ACHN (cell line): ENCODE measurements at places on chromosomes 1 and 21.
A peak's percentile ranks its signal among the peaks of the same experiment; 100 is the strongest.

GRCh38 chr1:229107304-229107815 lies 163.6 kb upstream of the RAB4A start:
- DNase-seq = no peak

GRCh38 chr1:224632921-224633321 lies 16.8 kb downstream of the CNIH3 start:
- peak; percentile 16 for DNase-seq

DNA sequence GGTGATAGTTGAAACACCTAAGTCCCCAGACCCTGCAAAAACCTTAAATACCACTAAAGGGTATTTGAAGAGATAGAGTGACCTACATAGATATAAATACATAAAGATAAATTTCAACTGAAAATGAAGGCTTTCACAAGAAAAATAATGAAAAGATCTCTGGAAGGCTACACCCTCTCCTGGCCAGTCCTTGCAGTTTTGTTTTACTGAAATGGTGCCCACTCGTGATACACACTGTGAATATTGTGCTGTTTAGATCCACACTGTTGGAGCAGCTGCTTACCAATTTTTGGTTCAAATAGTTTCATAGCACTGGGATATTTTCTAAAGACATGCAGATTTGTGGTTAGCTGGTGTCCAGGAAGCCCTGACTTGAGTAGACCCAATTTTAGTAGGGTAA lies 31.5 kb upstream of the RNF187 start:
- peak; percentile 35 for DNase-seq

GRCh38 chr1:26787381-26787705 lies 407 bp upstream of the PIGV start:
- no peak for DNase-seq

GRCh38 chr1:78690516-78690915 lies 40.9 kb downstream of the IFI44 start:
- DNase-seq = no peak

- peak; percentile 67 for DNase-seq
Measured at GRCh38 chr1:153352523-153352922, 3.9 kb upstream of the PGLYRP4 start.

DNA sequence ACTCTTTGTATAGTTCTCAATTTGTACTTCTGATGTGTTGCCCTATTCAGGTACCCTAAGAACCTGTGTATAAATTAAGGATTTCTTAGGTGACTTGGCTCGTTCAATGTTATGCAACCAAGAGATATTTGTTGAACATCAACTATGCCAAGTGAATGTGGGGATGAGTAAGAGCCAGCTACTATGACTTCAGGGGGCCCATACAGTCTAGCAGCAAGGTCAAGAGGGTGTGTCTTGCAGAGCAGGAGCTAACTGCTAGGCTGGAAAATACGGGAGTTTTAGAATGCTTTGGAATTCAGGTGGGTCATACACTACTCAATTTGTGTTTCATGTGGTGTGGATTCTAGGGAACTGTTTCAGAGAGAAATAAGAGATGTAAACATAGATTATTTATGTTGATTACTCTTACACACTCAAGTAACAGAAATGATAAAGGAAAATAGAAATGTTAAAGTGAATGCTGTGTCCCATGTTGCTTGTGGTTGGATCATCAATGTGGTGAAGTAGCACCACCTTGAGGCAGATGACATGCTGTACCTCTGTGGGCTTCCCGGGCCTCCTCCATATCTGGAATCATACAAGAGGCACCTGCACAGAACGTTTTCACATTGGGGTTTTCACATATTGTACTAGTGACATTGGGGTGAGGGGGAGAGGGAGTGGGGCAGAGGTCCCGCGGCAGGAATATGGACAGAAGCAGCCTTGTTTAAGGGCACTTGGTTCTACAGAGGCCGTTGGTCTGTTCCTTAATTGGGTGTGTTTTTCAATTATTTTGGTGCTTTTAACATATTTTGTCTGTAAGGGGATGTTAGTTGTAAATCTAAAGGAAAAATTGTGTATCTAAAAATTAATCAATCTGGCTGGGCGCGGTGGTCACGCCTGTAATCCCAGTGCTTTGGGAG lies 12.4 kb downstream of the ARPC5 start:
- DNase-seq = peak; percentile 82

DNA sequence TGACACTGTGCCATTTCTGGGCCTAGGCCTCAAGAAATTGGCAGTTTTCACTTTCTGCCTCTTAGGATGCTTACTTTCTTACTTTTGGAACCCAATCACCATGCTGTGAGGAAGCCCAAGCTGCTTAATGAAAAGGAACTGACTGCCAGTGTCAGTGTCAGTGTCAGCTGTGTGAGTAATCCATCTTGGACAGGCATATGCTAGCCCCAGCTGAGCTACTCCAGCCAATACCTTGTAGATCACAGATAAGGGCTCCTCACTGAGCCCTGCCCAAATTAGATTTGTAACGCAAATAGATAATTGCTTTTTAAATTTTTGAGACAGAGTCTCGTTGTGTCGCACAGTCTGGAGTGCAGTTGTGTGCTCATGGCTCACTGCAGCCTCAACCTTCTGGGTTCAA lies 59.6 kb downstream of the SELENOF start:
- DNase-seq = no peak

- no peak for DNase-seq
Measured at GRCh38 chr1:6950001-6950765, 164.9 kb downstream of the CAMTA1 start.

- DNase-seq = no peak
Measured at GRCh38 chr1:159196543-159196942, 8.1 kb upstream of the ACKR1 start.

GRCh38 chr1:105087506-105087905 lies 1337.8 kb downstream of the AMY1C start:
- DNase-seq = no peak

GRCh38 chr1:200150721-200151120 lies 123.2 kb downstream of the NR5A2 start:
- DNase-seq = peak; percentile 42

- DNase-seq = no peak
Measured at GRCh38 chr21:42096566-42096965, 25.4 kb downstream of the UMODL1 start.

GRCh38 chr1:154729031-154729442 lies 121.1 kb upstream of the ADAR start:
- no peak for DNase-seq

GRCh38 chr1:169392406-169392805 lies 24.4 kb downstream of the BLZF1 start:
- no peak for DNase-seq

DNA sequence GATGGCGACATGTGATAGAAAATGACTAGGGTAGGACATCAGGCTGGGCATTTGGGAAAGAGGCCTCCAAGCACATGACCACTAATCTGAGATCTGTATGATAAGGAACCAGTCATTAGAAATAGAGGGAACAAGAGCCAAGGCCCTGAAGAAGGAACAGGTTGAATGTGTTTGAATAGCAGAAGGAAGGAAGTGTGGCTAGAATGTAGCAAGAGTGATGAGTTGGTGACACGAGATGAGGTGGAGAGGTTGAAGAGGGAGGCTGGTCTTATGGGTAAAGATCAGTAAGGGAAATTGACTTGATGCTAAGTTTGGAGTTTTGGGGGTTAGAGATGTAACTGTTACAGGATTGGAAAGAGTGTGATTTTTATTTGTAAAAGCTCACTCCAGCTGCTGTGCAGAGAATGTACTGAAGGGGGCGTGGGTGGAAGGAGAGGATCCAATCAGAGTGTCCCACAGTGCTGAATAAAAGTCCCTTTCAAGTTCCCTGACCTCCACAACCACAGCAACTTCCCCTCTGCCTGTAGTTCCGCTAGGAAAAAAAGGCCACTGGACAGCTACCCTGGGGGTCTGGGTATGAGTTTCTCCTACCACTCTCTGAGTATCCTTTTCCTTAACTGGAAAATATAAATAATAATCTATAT lies 295.0 kb downstream of the OMA1 start:
- DNase-seq = peak; percentile 16

GRCh38 chr1:212518188-212519054 lies 85.7 kb downstream of the NENF start:
- no peak for DNase-seq

DNA sequence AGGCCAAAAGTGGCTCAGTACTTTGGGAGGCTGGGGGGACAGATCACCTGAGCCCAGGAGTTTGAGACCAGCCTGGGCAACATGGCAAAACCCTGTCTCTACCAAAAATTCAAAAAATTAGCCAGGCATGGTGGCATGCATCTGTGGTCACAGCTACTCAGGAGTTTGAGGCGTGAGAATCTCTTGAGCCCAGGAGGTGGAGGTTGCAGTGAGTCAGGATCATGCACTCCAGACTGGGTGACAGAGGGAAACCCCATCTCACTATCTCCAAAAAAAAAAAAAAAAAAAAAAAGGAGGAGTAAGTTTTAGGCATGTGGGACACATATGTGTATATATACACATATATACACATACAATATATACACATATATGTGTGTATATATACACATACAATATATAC lies 165.3 kb upstream of the DPYD start:
- peak; percentile 66 for DNase-seq

DNA sequence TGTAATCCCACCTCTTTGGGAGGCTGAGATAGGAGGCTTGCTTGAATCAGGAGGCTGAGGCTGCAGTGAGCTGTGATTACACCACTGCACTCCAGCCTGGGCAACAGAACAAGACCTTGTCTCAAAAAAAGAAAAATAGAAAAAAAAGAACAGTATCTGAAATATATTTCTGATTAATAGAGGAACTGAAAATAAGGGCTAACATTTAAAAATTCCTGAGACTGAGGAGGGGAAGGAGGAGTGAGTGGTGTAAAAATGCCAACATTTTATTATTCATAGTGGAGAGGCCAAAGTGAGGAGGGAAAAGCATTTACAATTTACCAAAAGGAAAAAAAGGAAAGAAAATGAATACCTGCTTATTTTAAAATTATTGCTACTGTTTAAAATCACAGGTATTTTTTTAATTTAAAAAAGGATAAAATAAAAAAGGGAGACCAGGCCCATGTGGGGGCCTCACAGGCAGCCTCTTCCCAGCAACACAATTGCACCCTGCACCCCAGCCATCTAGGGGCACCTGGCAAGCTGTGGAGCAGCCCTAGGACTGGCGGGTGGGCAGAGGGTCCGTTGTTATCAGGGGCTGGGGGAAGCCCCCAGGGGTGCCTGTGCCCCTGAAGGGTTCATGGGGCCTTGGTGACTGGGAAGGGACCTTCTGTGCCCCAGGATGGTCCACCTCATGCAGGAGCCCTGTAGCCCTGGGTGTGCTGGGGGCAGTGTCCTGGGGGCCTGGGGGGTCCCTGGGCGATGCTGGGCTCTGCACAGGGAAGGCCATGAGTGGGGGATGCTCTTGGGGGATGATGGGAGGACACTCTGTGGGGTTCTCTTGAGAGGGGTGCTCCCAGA lies 34.8 kb upstream of the ADARB1 start:
- DNase-seq = no peak

- DNase-seq = no peak
Measured at GRCh38 chr21:37006486-37007291, at the start of gene RIPPLY3. TSS of gene RIPPLY3 (plus strand) at chr21:37006702. CDS start at chr21:37006773, 71 bp downstream.

GRCh38 chr21:38333301-38334272 lies 76.8 kb downstream of the KCNJ15 start:
- DNase-seq = peak; percentile 16

DNA sequence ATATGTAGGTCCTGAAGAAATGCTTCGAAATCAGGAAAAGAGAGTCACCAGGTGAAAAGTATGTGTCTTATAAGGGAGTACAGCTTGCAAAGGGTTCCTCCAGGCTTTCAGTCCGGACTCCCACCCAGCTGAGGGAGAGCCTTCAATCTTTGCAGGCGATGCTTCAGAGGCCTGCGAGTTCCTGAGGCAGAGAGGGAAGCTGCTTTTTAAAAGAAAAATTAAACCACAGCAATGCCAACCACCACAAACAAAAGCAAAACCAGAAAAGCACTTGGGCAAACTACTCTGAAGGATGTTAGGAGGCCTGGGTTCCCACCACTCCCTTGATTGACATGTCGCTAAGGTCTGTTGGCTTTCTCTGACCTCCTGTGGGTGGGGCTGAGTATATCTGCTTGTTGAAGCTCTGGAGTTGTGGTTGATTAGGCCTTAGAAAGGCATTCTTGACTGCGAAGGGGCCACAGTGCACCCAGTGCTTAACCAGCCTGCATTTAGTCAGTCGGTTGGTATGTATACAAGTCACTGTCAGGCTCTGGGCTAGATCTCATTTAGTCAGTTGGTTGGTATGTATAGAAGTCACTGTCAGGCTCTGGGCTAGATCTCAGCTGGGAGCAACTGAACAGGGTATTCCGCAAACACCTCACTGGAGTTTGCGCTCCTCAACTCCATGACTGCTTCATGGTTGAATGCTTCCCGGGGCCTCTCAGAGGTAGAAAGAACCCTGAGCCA lies 1.2 kb downstream of the NIPAL3 start:
- peak; percentile 78 for DNase-seq

DNA sequence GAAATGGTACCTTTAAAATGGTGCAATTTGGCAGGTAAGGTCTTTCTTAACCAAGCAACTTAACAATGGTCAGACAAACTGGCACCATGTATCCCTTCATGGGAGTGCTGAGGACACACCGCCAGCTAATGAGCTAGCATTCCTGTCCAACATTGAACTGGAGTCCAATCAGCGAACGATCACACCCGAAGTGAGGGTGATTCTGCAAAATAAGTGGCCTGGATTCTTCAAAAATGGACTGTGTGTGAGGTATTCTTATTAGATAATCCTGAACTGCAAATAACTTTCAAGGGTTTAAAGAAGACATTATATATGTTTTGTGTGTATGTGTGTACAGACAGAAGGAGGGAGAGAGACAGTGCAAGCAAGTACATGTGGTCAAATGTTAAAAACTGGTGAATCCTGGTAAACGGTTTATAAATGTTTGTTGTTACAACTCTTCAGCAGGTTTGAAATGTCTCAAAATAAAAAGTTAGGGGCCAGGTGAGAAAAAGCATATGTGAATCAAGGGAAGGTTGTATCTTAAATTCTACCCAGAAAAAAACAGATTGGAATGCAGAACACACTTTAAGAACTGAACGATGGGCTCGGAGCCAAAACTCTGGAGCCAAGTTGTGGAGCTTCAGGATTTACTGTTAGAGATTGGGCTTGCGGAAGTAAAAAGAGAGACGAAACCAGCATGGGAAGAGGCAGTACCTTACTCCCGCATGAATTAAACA lies 20.9 kb downstream of the GADD45A start:
- no peak for DNase-seq

DNA sequence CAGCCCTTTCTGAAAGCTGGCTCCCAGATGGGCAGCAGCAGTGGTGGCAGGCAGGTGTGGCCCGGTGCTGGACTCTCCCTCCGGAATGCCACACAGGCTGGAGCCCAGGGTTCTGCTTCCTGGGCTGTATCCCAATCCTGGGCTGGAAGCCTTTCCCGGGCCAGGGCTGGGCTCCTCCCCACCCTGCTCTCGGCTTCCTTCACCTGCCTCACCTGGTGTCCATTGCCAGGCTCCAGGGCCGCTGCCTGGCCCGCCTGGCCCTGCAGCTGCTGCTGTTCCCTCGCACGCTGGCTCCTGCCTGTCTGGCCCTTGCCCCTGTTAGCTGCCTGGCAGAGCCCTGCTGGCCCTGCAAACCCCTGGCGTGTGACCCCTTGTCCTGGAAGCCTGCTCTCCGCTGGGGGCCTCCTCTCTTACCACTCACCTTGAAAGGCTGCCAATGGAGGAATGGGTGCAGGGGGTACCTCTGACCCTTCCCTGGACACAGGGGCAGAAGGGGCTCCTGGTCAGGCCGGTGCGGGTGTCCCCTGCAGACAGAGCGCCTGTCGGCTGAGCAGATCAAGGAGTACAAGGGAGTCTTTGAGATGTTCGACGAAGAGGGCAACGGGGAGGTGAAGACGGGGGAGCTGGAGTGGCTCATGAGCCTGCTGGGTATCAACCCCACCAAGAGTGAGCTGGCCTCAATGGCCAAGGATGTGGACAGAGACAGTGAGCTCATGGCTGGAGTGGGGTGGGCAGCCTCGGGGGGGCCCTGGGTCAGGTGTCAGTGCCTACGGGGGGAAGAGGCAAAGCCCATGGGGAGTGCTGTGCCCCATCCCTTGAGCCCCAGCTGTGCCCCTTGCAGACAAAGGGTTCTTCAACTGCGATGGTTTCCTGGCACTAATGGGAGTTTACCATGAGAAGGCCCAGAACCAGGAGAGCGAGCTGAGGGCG lies 1.1 kb downstream of the CALML6 start:
- no peak for DNase-seq
